ENCODE measurements at places on chromosomes 16 and 17.

DNA sequence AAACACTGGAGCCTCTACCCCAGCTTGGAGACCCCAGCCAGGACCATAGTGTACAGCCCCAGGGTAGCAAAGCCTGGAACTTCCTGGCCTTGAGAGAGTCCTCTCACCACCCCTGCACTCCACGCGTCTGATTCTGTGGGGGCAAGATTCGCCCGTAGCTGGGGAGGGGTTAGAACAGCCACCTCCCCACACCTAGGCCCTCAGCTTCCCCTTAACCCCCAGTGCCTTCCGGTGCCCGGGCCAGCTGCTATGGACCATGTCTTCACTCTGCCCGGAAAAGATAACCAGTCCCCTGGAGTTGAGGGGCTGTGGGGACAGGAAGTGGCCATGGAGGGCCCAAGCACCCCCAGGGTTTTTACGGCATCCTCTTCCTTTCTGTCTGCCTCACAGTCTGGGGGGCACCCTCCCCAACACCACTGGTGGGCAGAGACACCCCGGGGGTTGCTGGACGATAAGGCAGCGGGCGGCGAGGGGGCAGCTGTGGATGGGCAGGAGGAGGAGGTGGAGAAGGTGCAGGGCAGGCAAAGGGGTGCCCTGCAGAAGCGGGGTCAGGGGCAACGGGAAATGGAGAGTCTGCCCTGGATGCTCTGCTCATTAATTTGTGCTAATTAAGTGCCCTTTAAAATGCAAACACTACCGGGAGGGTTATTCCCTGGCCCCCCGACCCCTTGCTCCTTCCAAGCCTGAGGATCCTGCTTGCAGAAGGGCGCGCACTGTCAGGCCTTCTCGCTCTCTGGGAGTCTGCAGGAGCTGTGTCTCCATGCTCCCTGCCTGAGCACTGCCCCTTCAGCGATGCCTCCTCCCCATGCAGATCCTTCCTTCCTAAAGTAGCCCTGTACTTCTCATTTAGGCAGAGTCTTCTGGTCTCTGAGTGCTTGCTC lies 2.4 kb downstream of the PRSS27 start:
- DNase-seq: no peak

DNA sequence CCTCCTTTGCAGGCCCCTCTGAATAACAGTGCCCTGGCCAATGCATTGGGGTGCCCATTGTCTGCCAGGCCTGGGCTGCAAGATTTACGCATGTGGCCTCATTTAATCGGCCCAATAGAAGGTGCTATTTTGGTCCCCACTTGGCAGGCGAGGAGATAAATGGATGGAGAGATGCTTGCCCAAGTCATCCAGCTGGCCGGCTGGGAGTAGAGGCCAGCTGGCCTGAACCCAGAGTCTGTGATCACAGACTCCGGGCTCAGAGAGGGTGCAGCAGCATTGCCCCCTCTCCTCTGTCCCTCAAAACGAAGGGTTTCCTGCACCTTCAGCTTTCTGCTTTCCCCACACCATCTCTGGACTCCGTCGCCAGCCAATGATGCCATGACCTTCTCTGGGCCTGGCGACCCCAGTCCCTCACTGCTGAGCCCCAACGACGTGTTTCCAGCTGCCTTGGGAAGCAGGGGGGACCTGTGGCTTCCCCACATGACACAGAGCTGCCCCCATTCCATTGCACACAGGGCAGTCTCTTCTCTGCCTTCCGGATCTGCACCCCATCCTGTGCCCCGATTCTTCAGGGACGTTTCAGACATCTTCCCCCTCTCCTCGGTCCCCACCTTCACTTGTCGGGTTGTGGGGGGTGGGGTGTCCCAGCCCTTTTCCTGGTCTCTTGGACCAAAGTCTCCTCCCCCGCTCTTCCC lies 3.5 kb upstream of the ADGRG1 start:
- DNase-seq: no peak

DNA sequence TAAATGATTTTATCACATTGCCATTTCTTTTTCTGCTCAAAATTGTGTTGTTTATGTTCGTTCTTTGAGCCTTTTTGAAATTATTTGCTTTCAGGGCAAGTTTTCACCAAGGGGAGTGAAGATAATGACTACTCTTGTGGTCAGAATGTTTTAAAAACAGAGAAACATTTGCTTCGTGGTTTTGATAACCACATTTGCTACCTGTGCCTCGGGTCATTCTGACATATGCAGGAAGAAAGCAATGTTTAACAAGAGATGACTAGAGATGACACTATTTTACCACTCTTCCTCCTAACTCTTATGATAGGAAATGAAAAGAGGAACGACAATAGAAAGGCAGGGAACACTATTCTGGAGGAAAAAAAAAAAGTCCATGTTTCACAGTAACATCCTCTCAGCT lies 1496.5 kb upstream of the GOT2 start:
- no peak for DNase-seq

- DNase-seq: no peak
These were observed 83.6 kb downstream of the RGS9 start for GRCh38 chr17:65220732-65221131.

DNA sequence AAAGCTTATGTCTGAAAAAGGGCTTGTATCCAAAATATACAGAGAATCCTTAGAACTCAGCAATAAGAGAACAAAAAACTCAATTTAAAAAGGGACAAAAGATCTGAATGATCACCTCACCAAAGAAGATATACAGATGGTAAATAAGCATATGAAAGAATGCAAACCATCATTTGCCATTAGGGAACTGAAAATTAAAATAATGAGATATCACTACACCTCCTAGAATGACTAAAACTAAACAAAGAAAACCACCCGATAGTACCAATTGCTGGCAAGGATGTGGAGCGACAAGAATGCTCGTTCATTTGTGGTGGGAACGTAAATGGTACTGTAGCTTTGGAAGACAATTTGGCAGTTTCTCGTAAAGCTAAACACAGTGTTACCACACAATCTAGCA lies 66.9 kb upstream of the MPHOSPH6 start:
- DNase-seq: no peak

GRCh38 chr17:65324611-65325342 lies 187.6 kb downstream of the RGS9 start:
- DNase-seq: no peak

- no peak for DNase-seq
These were observed 11.7 kb upstream of the SPATA32 start for GRCh38 chr17:45273551-45273957.

GRCh38 chr17:39186481-39187002 lies 10.9 kb downstream of the CACNB1 start:
- DNase-seq: no peak

- DNase-seq: no peak
These were observed 65.1 kb downstream of the RTN4RL1 start for GRCh38 chr17:1959871-1960544.

GRCh38 chr16:51439271-51439670 lies 288.2 kb upstream of the SALL1 start:
- DNase-seq: no peak

DNA sequence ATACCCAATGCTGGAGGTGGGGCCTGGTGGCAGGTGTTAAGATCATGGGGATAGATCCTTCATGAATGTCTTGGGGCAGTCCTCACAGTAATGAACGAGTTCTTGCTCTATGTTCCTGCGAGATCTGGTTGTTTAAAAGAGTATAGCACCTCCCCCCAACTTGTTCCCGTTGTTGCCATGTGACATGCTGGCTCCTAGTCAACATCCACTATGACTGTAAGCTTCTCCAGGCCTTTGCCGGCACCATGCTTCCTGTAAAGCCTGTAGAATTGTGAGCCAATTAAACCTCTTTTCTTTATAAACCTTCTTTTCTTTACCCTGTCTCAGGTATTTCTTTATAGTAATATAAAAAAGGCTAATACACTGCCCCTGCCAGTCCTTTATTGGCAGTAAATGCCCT lies 33.3 kb downstream of the RANBP10 start:
- DNase-seq: no peak

- no peak for DNase-seq
These were observed 7.9 kb upstream of the ELAC2 start for GRCh38 chr17:13025687-13026086.

DNA sequence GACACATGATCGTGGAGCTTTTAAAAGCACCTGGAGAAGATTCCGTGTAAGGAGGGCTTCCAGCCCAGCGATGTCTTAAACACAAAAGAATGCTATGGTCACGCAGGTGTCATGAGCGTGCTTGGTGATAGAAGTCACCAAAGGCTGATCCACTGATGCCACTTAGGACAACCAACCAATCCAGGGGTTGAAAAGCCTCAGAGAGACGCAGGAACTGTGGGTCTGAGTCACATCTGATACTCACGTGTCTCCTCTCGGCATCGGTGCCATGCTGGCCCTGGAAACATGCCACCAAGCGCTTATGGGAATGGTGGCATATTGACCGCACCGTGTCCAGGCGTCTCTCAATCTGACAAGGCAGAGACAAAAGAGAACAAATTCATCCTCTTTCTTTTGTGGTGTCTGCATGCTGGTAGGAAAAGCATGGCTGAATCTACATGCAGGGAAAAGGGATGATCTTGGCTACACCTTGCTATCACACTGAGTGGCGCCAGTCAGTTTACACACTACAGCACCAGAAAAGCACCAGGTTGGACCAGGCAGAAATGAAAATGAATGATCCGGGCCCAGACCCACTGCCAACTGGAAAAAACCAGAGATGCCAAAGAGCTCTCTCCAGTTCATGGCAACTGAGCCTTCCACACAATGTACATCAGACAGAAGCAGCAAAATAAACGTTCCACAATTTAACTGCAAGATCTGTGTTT lies 38.0 kb downstream of the ARHGAP17 start:
- no peak for DNase-seq

DNA sequence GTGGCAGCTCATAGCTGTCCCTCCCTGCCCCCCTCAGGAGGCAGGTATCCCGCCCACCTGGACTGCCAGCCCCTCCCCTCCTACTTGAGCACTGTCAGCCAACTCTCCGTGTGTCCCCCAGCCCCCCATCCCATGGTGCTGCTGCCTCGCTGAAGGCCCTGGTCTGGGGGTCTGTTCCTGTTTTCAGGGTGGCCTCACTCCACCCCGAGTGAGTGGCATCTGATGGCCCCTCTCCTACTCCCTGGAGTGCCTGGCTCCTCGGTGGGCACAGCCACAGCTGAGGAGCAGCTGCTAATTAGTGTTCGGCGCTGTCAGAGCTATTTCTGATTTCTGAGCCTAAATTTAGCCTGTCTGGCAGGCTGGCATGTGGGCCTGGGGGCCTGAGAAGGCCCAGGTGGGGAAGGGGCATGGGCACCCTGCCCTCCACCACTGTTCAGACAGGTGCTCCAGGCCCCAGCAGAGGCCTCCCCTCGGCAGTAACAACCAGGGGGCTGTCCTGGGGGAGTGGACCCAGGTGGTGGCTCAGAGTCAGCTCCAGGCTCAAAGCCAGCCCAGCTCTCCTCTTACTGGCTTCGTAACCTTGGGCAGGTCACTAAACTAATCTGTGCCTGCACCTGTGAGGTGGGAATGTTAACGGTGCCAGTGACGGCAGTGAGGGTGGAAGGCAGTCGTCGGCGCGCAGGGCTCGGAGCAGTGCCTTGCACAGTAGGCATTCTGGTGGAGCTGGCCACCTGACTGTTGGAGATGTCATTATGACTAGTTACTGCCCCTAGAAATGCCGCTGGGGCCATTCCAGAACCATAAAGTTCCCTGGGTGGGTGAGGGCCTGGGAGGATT lies 6.5 kb downstream of the FMNL1 start:
- peak; percentile 43 for DNase-seq

- no peak for DNase-seq
These were observed 124.2 kb downstream of the ZFHX3 start for GRCh38 chr16:72923757-72924156.

GRCh38 chr16:56738221-56738620 lies 8.3 kb downstream of the NUP93 start:
- no peak for DNase-seq

DNA sequence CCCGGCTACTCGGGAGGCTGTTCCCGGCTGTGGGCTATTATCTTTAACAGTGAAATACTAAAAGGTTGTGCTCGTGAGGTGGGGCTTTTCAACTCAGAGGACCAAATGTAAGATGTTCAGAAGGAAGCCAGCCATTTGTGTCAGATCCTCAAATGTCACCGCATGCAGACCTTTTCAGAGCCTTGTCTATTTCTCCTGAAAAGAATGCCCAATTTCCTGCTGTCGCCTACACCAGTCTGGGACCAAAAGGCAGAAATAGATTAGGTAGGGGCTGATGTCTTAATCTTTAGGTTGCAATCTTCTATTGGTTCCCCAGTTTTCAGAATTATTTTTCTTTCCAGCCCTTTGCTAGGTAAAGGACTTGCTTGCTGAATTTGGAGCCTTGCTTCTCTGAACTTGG lies 8.9 kb upstream of the USP31 start:
- DNase-seq: no peak

- DNase-seq: no peak
These were observed 1.5 kb downstream of the IRX5 start for GRCh38 chr16:54932021-54932660.

DNA sequence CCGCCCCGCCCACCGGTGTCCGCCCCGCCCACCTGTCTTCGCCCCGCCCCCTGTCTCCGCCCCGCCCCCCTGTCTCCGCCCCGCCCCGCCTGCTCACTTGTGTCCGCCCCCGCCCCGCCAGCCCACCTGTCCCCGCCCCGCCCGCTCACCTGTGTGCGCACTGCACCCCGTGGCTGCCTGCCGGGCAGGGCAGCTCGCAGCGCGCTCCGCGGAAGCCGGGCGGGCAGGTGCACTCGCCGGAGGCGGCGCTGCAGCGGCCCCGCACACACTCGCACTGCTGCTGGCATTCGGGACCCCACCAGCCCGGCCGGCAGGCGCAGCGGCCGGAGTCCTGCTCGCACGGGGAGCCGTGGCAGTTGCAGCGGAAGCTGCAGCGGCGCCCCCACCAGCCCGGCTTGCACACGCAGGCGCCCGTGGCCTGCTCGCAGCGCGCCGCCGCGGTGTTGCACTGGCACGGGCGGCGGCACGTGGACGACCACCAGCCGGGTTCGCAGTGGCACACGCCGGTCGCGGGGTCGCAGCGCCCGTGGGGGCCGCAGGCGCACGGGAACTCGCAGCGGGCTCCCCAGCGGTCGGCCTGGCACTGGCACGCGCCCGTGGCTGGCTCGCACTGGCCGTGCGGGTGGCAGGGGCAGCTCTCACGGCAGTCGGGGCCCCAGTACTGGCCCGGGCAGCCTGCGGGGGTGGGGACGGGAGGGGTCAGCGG lies 2.1 kb downstream of the SCARF1 start:
- peak; percentile 73 for DNase-seq
